Brain pericyte (primary cell): ENCODE measurements at places on chromosomes 3 and 15.

GRCh38 chr3:140914384-140914945 lies 27.2 kb upstream of the SLC25A36 start:
- no peak for DNase-seq

DNA sequence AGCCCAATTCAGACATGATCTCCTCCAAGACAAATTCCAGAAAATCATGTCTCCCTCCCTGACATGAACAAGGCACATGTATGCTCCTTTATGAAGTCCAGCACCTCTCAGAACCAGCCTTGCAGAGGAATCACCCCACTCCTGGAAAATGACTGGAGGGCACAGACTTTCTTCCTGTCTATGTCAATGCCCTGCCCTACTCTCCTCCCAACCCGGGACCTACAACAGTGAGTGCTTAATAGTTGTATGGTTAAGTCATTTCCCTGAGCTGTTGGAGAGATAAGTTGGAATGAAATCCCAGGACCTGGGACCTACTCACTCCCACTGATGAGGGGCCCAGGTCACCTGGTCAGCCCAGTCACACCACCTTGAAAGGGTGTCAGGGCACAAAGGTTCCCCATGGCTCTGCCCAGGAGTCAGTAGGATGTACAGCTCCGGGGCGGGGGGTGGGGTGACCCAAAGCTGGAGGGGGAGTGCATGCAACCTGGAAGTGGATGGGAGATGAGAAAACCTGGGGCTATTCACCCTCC lies 80.1 kb upstream of the HERC1 start:
- DNase-seq = no peak

GRCh38 chr3:142888481-142889211 lies at the start of gene PCOLCE2:
PCOLCE2 (minus strand) TSS chr3:142889083; CDS start chr3:142888896, 187 bp downstream.
- no peak for DNase-seq

- no peak for DNase-seq
Measured at GRCh38 chr3:1696669-1697275, 401.9 kb upstream of the CNTN4 start.

DNA sequence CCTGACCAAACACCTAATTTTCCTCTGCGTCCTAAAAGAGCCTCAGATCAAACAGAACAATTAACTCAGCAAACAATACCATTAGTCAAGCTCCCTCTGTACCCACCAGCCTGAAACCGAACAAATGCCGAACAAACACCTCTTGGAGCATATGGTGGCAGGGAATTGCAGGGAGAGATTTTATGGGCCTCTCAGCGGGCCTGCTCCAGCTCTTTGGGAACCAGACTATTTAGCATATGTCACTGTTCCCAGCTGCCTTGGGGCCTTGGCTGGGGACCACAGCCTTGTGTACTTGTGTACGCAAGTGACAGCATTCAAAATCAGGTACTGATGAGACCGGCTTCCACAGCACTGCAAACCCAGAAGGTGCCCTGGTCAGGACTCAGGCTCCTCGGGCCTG lies 388.8 kb upstream of the PPP2R3A start:
- DNase-seq = no peak

- DNase-seq = no peak
Measured at GRCh38 chr3:135905058-135905724, 60.3 kb upstream of the PPP2R3A start.

- no peak for DNase-seq
Measured at GRCh38 chr3:197561926-197562325, 6.2 kb upstream of the BDH1 start.

GRCh38 chr3:62558549-62559112 lies 185.3 kb upstream of the FEZF2 start:
- DNase-seq = no peak

DNA sequence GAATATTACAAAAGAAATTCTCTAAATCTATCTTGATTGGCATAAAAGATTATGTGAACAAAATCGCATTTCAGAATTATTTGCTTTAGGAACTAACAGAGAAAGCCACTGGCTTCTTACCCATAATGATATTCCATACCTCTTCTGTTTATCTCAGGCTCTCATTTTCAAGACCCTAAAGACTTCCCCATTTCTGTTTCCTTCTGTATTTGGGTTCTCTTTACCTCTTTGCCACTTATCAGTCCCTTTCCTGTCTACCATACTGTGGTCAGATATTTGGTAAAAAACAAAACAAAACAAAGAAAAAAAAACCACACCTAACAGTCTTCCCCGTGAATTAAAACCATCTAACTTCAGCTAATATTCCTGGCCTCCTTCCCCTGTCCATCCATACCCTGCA lies 108.5 kb downstream of the LRRC28 start:
- DNase-seq = no peak

- no peak for DNase-seq
Measured at GRCh38 chr3:175247629-175248028, 388.5 kb downstream of the NAALADL2 start.

DNA sequence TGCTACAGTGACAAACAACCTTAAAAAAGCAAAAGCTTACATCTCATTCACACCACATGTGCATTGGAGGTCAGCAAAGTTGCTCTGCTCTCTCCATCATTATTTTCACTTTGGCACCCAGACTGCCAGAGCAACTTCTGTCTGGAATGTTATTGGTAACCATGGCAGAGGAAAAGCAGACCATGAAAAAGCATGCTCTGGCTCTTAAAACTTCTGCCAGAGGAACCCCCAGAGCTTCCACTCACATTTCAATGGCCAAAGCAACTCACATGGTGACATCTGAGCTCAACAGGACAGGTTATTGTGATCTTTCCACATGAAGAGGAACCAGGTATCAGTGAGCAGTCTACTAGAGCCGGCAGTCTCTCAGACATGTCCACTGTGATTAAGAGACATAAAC lies 21.9 kb upstream of the FRMD5 start:
- no peak for DNase-seq

DNA sequence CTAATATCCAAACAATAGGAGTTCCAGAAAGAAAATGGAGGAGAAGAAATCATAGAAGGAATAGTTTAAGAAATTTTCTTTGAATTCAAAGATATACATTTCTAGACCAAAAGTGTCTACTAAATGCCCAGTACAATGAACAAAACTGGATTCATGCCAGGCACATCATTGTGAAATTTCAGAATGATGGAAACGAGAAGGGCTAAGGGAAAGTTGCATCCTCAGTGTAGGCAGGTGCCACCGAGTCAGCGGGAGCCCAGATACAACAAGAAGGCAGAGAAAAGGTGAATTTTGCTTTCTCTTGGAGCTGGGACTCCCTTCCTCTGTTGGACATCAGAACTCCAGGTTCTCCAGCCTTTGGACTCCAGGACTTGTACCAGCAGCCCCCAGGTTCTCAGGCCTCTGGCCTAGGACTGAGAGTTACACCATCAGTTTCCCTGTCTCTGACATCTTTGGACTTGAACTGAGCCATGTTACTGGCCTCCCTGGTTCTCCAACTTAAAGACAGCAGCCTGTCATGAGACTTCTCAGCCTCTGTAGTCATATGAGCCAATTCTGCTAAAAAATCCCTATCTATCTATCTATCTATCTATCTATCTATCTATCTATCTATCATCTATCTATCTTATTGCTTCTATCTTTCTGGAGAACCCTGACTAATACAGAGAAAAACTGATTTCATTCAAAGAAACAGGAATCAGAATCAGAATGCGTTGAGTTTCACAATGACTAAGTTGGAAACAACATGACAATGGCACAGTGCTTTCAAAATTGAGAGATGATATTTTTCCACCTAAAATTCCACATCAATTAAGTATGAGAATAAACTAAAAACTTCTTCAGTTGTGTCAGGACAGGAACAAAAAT lies 207.7 kb downstream of the FAM43A start:
- DNase-seq = no peak

GRCh38 chr15:47194718-47195117 lies 522.6 kb upstream of the SEMA6D start:
- DNase-seq = no peak

DNA sequence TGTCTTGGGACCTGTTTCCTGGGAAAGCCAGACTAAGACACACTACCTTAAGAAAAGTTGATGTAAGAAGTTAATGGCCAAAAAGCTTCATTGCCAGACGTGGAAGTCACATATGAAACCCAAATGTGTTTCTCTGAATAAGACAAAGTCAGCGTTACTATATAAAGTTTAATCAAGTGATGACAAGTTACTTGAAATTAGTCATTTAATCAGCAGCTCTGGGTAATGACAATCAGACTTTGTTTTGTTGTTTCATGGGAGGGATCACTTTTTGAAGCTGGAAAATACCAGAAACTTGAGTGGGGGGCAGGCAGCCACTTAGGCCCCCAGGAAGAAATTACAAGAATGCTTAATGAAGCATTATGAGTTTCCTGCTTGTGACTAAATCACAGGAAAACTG lies 218.6 kb downstream of the PTPRG start:
- no peak for DNase-seq

DNA sequence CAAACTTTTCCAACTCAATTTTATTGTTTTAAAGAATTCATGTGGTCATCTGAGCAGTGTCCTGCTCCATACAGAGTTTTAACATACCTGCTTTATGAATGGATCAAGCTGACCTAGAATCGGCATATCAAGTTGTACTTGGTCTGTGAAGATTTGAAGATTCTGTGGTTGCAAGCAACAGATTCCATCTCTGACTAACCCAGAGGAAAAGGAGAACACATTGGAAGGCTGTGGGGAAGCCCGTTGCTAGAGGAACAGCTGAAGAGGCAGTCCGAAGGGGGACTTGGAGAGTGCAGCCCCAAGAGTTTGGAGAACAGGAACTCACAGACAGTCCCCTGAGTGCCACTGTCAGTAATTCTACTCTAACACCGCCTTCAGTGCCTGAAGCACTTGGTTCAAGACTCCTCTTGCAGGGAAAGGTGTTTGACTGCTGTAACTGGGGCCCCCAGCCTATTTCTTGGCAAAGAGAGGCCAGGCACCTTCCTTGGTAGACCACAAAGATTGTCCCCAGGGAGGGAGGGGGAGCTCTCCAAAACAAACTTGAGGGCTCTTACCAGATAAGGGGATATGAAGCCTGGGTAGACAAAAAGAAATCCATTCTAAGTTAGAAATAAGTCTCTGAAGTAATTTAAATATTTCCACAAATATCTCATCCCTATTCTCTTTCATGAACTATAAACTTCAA lies 88.8 kb downstream of the LARS2 start:
- no peak for DNase-seq

DNA sequence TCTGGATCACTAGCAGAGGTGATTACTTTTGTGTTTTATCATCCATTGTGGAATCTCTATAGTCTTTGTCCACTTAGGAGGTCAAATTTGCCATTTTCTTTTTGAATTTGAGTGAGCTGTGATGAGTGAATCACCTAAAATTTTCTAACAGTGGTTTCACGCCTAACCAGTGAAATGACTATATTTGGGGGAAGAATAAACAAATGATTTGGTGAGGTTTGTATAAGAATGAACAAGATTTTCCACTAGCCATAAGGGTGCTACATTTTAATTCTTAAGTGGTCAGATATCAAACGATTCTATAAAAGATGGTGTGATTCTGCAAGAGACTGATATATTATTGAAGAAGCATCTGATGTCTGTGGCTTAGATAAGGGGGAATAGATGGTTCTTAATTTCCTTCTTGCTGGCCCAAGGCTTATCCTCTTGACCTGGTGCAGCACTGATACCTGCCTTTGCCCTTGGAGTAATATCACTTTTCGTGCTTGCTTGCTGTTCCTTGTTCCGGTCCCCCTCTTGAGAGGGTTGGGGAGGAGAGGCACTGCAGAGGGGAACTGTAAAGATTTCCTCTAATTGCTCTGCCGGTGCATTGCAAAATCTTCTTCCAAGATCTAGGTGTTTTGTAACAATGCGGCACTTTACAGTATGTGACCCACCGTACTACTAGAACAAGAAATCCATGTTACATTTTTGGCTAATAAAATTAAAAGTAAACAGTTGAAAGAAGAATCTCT lies 14.5 kb downstream of the C3orf20 start:
- DNase-seq = no peak
